NCI-H1694 treated with DMSO at 0.1 percent for 48 hours (cell line): ENCODE measurements at places on chromosomes 3 and 15.

GRCh38 chr3:135784557-135784956 is 181.0 kb upstream of the PPP2R3A start:
- no peak for DNase-seq

GRCh38 chr3:189598530-189599225 is 32.5 kb upstream of the TP63 start:
- no peak for DNase-seq

GRCh38 chr3:130816561-130817445 is 70.2 kb upstream of the PIK3R4 start:
- DNase-seq = no peak

DNA sequence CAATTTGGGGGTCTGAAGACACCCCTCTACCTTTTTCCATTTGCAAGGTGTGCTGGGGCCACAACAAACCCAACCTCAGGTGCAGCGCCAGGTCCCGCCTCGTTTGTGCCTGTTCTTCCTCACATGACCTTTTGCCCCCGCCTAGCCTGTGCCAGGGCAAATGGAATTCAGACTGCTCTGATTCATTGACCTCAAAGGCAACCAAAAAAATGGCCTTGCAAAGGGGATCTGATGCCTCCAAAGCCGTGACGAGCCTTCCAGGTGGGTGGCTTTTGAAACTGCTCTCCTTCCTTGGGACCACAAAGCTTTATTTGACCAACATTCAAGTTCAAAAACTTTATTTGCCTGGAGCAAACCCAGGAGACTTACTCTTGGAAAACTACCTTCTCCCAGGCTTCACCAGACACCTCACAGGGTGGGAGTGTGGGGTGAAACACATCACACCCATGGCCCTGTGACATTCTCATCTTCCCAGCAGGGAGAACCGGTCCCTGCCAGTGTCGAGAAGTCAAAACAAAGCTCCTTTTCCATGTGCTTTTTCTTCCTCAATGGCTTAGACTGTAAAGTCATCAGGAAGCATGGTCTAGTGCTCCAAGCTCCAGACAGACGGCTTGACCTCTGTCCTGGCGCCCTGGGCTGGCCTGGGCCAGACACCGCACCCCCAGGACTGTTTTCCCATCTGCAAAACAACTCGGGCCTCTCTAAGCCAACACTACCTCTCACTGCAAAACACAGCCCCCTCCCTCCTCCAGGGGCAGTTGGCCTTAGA is 103.9 kb upstream of the HES1 start:
- no peak for DNase-seq

DNA sequence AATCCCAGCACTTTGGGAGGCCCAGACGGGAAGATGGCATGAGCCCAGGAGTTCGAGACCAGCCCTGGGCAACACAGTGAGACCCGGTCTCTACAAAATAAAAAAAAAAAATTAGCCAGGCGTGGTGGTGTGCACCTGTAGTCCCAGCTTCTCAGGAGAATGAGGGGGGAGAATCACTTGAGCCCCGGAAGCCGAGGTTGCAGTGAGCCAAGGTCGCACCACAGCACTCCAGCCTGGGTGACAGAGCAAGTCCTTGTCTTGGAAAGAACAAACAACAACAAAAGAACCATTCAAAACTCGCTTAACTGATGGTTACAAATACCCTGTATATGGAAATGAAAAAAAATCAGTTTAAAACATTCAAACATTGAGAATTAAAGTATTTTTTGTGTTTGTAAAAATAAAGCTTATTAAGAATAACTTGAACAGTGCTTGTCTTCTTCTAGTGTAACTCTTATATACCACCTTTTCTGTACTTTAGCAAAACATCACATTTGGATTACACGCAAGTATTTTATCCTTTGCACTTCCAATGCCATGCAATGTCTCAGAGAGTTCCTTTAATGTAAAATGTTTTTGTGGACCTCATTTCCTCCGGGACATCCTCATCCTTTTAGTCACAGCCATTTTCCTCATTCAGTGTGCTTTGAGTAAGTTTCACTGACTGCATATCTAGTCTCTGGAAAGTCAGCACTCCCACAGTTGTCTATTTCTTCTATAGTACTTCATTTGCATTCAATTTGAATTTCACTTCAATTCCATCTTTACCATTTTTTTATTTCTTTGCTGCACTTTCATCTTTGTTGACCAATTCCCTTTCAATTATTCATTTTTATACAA is 113.0 kb upstream of the GOLGA8J start:
- no peak for DNase-seq

DNA sequence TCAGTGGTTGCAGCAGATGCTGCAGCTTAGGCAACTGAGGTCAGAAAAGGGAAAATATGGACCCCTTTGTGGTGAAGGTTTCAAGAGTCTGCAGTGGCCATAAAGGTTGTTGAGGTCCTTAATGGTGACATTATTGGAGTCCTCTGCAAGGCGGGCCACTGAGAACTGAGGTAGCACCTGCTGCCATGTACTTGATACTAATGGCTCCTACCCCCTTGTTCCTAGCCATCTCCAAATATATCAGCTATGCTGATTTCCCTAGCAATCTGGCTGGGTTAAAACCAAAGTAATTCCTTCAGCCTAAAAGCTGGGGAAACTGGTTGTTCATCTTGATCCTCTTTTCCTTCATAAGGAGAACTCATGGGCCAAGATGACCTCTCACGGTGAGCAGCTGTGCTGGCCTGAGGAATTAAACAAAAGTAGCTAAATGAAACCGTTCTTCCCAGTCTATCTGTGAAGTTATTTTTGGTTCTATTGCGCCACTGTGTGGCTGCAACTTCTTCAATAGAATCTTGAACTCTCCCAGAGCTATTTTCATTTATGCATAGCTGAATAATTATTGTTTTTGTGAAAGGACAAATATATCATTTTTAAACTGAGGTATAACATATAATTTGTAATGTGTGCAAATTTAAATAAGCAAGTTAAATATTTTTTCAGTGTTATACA is 76.1 kb upstream of the PLSCR4 start:
- peak; percentile 5 for DNase-seq

DNA sequence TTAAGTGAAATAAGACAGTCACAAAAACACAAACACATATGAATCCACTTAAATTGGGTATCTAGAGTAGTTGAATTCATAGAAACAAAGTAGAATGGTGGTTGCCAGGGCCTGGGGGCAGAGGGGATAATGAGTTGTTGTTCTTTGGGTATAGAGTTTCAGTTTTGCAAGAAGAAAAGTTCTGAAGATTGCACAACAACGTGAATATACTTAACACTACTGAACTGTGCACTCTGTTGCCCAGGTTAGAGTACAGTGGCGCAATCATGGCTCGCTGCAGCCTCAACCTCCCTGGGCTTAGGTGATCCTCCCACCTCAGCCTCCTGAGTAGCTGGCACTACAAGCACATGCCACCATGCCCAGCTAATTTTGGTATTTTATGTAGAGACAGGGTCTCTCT is 14.9 kb downstream of the GRAMD2A start:
- no peak for DNase-seq

DNA sequence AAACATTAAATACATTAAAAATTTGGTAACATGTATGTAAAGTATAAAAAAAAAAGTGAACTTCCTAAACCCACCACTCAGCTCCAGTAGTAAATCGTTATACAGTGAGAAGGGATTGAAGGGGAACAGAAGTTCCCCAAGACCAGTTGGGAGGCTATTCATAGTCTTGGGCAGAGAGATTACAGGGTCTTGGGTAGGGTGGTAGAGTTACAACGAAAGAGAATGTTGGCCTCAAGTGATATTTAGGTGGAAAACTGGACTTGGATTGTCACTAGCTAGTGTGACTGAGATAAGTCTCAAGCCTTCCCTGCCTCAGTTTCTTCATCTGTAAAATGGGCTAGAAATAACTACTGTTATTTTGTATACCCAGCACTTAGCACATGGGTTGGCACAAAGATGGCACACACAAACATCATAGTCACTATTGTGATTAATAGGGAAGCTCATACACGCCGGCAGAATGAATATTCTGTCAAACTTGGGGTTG is 431 bp upstream of the YEATS2 start:
- no peak for DNase-seq

GRCh38 chr3:195113536-195114425 is 157.2 kb downstream of the XXYLT1 start:
- no peak for DNase-seq

DNA sequence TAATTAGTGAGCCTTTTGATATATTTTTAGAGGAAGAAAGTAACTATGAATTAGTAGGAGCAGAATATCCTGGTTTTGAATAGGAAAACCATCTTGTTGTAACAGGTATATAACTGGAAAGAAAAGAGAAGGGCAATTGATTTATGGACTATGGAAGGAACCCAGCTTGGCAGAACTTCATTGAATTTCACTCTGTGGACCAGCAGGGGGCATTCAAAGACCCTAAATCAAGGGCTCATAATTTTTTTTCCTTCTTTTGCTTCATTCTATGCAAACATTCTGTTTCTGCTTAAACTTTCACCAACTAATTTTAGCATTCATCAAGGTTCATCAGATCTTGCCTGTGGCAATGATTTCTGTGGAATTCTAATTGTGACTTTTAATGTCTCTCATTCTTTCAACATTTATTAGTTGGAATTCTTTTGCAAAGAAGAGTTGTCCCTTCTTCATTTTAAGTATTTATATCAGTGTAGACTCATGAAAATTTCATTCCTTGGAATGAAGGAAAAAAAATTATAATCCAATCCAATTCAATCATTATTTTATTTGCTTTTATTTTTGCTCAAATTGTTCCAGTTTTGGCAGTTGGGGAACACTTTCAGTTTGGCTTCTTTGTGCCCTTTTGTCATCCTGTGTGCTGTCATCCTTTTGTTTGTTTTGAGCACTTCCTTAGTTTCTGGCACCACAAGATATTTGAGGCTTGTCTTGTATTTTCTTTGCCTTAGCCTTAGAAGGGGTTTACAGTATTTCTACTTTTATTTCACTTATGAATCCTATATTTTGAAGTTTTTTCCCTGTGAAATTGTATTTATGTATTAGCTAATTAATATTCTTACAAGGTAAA is 30.4 kb downstream of the NXPE3 start:
- DNase-seq = peak; percentile 50

DNA sequence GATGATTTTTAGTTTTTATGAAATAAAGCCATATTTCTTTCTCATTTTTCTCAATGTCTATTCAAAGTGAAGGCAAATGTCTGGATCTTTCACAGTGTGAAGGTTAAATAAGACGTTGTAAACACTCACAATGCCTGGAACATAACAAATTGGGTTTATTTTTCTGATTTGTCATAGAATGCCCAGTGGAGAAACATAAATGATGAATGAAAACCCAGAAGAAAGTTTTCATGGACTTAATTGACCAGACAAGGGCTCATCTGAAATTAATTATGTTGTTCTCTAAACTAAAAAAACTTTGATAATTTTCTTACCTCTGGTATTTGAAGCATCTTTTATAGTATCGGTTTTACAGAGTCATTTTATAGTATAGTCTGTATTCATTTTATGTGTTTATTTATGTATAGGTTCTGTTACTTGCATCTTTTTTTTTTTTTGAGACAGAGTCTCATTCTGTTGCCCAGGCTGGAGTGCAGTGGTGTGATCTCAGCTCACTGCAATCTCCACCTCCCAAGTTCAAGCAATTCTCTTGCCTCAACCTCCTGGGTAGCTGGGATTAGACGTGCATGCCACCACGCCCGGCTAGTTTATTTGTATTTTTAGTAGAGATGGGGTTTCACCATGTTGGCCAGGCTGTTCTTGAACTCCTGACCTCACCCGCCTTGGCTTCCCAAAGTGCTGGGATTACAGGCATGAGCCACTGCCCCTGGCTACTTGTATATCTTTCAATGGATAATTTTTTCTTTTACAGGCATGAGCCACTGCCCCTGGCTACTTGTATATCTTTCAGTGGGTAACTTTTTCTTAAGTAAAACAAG is 15.1 kb upstream of the BNIP2 start:
- no peak for DNase-seq

DNA sequence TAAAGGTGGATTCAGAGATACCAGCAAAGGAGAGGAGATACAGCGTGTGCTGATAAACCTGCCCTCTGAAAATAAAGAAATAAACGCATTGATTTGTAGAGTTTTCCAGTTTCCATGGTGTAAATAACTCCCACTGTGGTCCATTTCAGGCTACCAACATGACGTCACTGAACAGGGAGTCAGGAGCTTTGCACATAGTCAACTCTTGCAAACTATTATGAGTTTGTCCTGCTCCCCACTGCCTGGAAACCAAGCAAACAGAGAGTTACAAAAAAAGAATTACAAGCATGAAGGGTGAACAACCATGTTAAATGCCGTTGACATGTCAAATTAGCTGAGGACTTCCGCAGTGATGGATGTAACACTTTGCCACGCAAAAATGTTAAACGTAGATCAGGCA is 70.4 kb upstream of the GATA2 start:
- DNase-seq = no peak

- DNase-seq = no peak
Measured at GRCh38 chr3:161975201-161975600, 478.6 kb downstream of the OTOL1 start.

DNA sequence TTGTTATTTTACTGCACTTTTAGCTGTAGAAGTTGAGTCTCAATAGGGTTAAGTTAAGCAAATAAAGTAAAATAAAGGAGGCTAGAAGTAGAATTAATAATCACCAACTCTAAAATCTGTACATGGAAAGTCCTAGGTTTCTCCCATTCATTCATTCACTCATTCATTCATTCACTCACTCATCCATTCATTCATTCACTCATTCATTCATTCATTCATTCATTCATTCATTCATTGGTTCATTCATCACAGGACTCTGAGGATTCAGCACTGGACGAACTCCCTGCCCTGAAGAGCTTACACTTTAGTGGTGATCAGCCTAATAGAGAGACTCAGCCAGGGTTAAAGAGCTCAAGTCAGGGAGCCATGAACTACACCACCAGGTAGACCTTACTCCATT is 4.5 kb upstream of the LSG1 start:
- no peak for DNase-seq

DNA sequence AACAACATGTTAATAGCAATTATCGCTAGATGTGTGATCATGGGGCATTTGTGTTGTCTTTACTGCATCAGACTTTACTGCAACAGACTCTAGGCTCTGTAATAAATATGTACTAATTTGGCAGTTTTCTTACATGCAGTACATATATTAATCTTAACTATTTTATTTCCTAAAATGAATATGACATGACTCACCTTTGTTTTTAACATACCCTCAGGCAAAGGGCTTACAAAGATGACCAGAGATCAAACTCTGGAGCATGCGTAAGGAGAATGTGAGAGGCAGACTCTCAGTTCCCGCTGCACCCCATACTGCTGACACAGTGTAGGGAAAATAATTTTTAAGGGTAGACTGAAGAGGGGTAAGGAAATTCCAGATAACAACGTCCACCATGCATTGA is 7.2 kb upstream of the FAM174B start:
- no peak for DNase-seq

DNA sequence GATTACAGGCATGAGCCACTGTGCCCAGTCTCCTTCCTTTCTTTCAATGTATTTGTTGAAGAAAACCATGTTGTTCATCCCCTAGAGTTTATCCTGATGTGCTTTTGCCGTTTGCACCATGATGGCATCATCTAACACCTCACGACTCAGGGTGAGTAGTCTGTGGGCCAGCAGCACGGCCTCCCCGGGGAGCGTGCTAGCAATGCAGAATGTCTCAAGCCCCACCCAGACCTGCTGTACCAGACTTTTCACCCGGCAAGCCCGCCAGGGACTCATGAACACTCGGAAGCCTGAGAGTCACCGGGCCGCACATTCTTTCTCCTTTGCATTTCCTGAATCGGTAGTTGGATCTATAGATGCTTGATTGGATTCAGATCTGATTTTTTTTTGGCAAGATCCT is 64.6 kb downstream of the RPN1 start:
- DNase-seq = no peak

GRCh38 chr15:44570361-44570760 is 33.4 kb downstream of the EIF3J start:
- no peak for DNase-seq
